EL (cell line): ENCODE measurements at places on chromosomes 2 and 18.

GRCh38 chr2:150710916-150711315, 223.4 kb upstream of the RND3 start:
- no peak for DNase-seq

GRCh38 chr18:53799134-53799533, 425.3 kb downstream of the MBD2 start:
- DNase-seq = no peak

- DNase-seq = no peak
These were observed 61.6 kb upstream of the TGFA start for GRCh38 chr2:70615222-70615621.

DNA sequence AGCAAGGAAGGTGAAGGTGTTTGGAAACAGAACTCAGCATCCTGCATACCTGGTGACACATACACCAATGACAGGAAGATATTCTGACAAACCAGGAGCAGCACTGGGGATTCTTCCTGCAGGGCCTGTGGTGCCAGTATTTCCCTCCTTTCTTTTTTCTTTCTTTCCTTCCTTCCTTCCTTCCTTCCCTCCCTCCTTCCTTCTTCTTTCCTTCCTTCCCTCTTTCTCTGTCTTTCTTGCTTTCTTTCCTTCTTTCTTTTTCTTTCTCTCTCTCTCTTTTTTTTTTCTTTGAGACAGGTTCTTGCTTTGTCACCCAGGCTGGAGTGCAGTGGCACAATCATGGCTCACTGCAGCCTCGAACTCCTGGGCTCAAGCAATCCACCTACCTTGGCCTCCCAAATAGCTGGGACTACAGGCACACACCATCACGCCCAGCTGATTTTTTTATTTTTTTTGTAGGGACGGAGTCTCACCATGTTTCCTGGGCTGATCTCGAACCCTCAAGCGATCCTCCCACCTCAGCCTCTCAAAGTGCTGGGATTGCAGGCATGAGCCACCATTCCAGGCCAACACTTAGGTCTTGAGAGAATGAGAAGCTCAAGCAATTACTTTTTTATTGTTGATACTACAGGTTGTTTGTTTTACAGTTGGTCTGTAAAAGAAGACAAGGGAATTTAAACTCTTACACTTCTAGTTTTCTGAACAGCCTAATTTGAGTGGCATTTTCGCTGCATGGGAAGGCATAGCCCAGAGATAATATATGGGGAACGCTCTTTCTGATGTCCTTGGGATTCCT, 54.7 kb upstream of the GATA6 start:
- no peak for DNase-seq

GRCh38 chr18:23498877-23499276, 4.4 kb upstream of the RMC1 start:
- DNase-seq = peak; percentile 75

DNA sequence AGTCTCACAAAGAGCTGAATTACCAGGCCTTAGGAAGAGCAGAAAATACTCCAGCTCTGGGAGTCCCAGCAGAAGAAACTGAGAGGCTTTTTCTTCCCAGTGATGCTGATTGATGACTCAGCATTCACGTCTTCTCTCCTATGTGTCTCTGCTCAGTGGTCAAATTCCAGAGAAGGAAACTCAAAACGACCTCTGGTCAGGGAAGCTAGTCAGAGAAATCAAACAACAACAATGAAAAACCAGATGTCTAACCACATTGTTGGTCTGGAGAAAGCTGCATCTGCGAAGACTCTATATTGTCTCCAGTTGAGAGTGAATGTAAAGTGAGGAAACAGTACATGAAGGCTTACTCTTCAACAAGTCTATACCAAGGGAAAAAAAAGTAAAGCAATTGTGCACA, 28.6 kb upstream of the CERS6 start:
- DNase-seq = peak; percentile 86

GRCh38 chr18:62445386-62445917, 77.4 kb upstream of the ZCCHC2 start:
- no peak for DNase-seq

GRCh38 chr2:47519604-47520301, 116.8 kb downstream of the MSH2 start:
- DNase-seq = no peak

DNA sequence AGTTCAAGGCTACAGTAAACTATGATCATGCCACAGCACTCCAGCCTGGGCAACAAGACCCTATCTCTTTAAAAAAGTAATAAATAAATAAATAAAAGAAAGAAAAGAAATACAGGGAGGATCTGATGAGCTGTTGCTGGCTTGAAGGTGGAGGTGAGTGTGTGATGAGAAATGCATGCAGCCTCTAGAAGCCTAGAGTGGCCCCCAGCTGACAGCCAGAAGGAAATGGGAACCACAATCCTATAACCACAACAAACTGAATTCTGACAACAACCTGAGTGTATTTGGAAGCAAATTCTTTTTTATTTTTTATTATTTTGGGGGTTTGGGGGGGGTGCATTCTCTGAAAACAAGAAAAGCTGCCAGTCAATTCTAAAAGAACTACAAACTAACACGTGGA, 14.6 kb downstream of the NOL10 start:
- DNase-seq = no peak

- no peak for DNase-seq
These were observed 93.9 kb upstream of the RAB12 start for GRCh38 chr18:8515142-8515865.
